ENCODE measurements at places on chromosomes 1 and 21. TPM values are rescaled to one million over a fixed set of nuclear protein-coding genes. Genes with fewer than 3 reads are reported as not detected.

CLCA4 gene
- total RNA-seq: not detected

CATSPER4 gene
- total RNA-seq: not detected

HAPLN2 gene
- 0.46 TPM for total RNA-seq

ETV3L gene
- 0.96 TPM for total RNA-seq

FOXE3 gene
- 0.15 TPM for total RNA-seq

DNA sequence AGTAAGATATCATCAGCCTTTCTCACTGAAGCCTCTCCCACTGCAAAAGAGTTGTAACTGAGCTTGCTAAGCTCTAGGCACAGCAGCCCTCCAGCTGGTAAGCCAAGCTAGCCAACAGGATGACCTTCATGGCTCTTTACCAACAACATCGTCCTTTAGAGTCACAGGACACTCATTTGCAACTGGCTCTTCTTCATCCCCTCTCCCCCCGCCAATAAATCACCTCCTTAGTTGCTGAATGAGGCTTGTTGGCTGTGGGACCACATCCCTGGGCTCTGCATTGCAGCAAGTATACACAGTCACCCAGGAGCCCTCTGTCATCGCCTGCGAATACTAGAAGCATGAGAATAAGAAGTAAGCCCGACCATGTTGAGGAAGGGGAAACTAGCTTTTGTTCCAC is 16.0 kb upstream of the ZNF697 start:
- H3K4me3 ChIP-seq: no peak overlapping the region
- no peak overlapping the region for H3K27ac ChIP-seq
- DNase-seq: no peak
- H3K4me1 ChIP-seq: peaks cover 2% of the 10 kb centered on the region
- H3K36me3 ChIP-seq: no peaks in the 10 kb centered on the region

GRCh38 chr1:56562891-56563452 is 16.4 kb downstream of the PLPP3 start:
- no peak for DNase-seq
- H3K4me1 ChIP-seq: peaks cover 31% of the 10 kb centered on the region
- H3K27me3 ChIP-seq: no peaks in the 10 kb centered on the region
- no peak overlapping the region for H3K27ac ChIP-seq
- peak overlapping the region; percentile 49 for H3K4me3 ChIP-seq
- peaks cover 5% of the 10 kb centered on the region for H3K36me3 ChIP-seq

DNA sequence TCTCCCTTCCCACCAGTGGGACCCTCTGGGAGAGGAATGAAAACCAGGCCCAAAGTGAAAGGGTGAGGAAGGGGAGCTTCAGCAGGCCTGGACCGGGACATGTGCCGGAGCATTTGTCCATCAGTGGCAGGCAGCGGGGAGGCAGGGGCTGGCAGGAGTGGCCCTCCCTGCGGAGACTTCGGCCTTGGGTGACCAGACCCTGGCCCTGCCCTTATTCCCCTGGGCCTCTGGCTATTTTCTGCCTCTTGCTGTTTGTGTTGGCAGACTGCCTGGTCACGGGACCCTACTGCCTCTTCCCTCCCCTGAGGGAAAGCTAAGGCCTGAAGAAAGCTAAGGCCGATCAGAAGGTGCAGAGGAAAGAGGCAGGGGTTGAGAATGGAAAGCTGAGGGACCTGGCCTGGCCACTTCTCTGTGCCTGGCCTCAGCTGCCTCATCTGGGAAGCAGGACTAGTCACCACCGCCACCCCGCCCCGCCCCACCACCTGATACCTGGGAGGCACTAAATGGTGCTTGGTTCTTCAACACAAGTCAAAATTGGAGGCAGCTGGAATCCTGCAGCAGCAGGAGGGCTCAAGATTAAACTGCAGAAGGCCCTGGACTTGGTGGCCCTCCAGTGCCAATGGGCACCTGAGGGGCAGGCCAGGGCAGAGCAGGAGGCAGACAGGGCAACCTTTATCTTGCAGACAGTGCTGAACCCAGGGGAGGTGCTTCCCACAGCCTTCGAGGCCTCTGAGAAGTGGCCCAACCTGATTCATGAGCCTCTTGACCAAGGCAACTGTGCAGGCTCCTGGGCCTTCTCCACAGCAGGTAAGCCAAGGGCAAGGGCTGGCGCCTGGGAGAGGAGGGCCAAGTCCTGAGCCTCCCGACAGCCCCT is 7.9 kb downstream of the TINAGL1 start:
- H3K27ac ChIP-seq: no peak overlapping the region
- H3K4me3 ChIP-seq: no peak overlapping the region
- no peak for DNase-seq
- H3K27me3 ChIP-seq: no peaks in the 10 kb centered on the region

GRCh38 chr1:64881281-64881680 is 85.1 kb downstream of the JAK1 start:
- H3K27ac ChIP-seq: no peak overlapping the region
- no peak overlapping the region for H3K4me3 ChIP-seq
- H3K27me3 ChIP-seq: no peaks in the 10 kb centered on the region
- H3K36me3 ChIP-seq: no peaks in the 10 kb centered on the region
- no peaks in the 10 kb centered on the region for H3K4me1 ChIP-seq
- DNase-seq: no peak

GRCh38 chr21:45037986-45038385 is 36.4 kb upstream of the ADARB1 start:
- peaks cover 6% of the 10 kb centered on the region for H3K36me3 ChIP-seq
- DNase-seq: no peak
- H3K27ac ChIP-seq: no peak overlapping the region
- H3K27me3 ChIP-seq: no peaks in the 10 kb centered on the region
- H3K4me1 ChIP-seq: no peaks in the 10 kb centered on the region

GRCh38 chr1:2639203-2639602 is 6.4 kb upstream of the MMEL1 start:
- peak; percentile 24 for DNase-seq
- H3K4me3 ChIP-seq: no peak overlapping the region
- H3K4me1 ChIP-seq: no peaks in the 10 kb centered on the region
- H3K27ac ChIP-seq: no peak overlapping the region
- H3K36me3 ChIP-seq: peaks cover 3% of the 10 kb centered on the region

- no peak for DNase-seq
- no peak overlapping the region for H3K27ac ChIP-seq
- no peak overlapping the region for H3K4me3 ChIP-seq
- no peaks in the 10 kb centered on the region for H3K27me3 ChIP-seq
Observed at GRCh38 chr1:65221638-65222339, 73.8 kb downstream of the AK4 start.

DNA sequence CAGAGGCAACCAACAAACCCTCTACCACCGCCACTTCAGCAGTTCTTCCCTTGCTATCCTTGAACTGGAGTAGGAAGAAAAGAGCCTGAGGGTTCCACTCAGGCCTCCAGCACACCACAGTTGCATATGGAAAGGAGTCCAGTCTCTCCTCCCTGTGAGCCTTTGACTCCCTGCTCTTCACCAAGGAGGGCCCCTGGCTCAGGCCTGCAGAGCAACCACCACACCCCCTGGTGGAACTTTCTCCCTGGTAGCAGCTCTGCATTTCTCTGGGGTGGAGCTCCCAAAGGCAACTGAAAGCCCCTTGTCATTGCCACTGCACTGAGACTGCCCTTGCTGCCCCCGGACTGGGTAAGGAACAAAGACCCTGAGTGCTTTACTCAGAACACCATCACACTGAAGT is 1021.5 kb upstream of the ADGRL2 start:
- peak; percentile 42 for DNase-seq
- H3K4me3 ChIP-seq: no peak overlapping the region
- H3K4me1 ChIP-seq: no peaks in the 10 kb centered on the region
- H3K27me3 ChIP-seq: no peaks in the 10 kb centered on the region

DNA sequence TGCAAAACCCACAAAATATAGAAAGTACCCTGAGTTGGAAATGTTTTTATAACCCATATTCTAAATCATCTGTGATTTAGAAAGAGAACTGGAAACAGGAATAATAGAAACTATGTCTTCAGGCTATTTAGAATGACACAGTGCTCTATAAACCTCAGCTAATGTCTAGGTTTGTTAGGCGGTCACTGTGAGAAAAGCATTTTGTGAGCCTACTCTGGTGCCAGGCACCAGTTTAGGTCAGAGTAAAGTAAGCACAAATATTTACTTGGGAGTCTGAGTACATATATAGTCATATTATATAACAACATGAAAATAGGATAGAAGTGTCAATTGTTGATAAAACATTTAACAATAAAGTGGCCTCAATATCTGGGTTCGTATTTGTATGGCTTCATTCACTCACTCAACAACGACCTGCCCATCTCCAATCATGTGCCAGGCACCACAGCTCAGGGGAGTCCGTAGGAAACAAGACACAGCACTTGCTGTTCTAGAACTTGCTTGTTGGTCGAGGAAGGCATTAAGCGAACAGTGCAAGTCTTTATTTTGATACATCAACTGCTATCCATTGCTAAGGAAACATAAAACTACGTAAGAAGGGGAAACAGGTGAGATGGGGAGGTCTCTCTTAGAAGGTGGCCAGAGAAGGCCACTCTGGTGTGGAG is 37.2 kb downstream of the GNB1 start:
- peaks cover 3% of the 10 kb centered on the region for H3K4me1 ChIP-seq
- DNase-seq: no peak
- no peak overlapping the region for H3K4me3 ChIP-seq
- H3K36me3 ChIP-seq: peaks cover 12% of the 10 kb centered on the region
- no peaks in the 10 kb centered on the region for H3K27me3 ChIP-seq
- H3K27ac ChIP-seq: no peak overlapping the region

DNA sequence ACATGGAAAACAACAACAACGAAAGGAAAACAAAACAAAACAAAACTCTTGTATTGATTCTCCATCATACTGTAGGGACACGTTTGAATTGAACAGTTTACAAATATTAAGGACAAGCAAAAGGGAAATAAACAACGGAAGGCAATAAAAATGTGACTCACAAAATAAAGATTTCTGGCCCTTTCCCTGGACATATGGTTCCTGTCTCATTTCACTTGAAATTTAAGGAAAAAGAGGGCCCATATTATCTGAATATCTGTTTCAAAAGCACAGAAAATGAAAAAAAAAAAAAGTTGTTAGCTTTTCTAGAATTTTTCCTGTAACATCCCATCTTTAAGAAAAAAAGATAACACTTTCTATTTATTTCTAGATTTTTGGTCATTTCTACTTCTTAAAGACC is 3.6 kb upstream of the PKN2 start:
- H3K27me3 ChIP-seq: no peaks in the 10 kb centered on the region
- H3K4me3 ChIP-seq: no peak overlapping the region
- DNase-seq: no peak
- H3K4me1 ChIP-seq: no peaks in the 10 kb centered on the region

DNA sequence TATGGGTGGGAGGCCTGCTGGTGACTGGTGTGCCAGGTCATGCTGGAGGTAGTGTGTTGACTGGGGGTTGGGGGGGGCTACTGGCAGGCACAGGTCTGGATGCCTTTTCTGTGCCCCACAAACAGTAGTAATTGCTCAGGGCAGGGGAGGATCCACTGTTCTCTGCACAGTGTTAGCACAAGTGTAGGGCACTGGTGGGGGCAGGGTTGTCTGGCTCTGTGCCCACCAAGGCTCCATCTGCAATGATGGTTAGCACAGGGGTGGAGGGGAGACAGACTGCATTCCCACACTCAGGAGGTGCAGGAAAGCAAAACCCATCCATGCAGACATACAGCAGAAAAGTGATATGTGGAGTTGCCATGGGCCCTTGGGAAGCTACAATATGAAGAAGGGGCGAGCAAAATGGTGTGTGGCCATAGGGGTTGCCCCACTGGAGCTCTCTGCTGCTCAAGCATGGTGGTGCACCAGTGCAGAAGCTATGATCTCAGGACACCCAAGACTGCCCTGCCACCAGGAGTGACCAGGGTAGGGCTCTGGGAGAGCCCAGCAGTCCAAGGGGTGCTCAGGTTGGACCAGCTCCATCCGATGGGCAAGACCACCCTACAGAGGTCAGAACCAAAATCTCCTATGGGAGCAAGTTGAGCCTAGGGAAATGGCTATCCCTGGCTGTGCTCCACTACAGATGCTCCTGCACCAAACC is 122.2 kb upstream of the KCTD3 start:
- DNase-seq: no peak
- H3K4me1 ChIP-seq: no peaks in the 10 kb centered on the region
- H3K4me3 ChIP-seq: no peak overlapping the region
- H3K27me3 ChIP-seq: no peaks in the 10 kb centered on the region
- no peak overlapping the region for H3K27ac ChIP-seq

- H3K27me3 ChIP-seq: no peaks in the 10 kb centered on the region
- no peak overlapping the region for H3K27ac ChIP-seq
- no peak for DNase-seq
Observed at GRCh38 chr1:94843430-94843829, 23.3 kb downstream of the SLC44A3 start.

GRCh38 chr1:70264839-70265238 is 43.7 kb downstream of the SRSF11 start:
- H3K36me3 ChIP-seq: peaks cover 26% of the 10 kb centered on the region
- no peak for DNase-seq
- H3K27me3 ChIP-seq: no peaks in the 10 kb centered on the region
- no peaks in the 10 kb centered on the region for H3K4me1 ChIP-seq

- no peak for DNase-seq
- no peak overlapping the region for H3K4me3 ChIP-seq
- no peaks in the 10 kb centered on the region for H3K27me3 ChIP-seq
- no peaks in the 10 kb centered on the region for H3K4me1 ChIP-seq
- no peaks in the 10 kb centered on the region for H3K36me3 ChIP-seq
Observed at GRCh38 chr1:24363994-24364393, 44.8 kb downstream of the GRHL3 start.

- no peaks in the 10 kb centered on the region for H3K27me3 ChIP-seq
- H3K4me3 ChIP-seq: no peak overlapping the region
- H3K4me1 ChIP-seq: peaks cover 7% of the 10 kb centered on the region
- H3K27ac ChIP-seq: no peak overlapping the region
Observed at GRCh38 chr1:39981945-39982344, 27.0 kb downstream of the MFSD2A start.

DNA sequence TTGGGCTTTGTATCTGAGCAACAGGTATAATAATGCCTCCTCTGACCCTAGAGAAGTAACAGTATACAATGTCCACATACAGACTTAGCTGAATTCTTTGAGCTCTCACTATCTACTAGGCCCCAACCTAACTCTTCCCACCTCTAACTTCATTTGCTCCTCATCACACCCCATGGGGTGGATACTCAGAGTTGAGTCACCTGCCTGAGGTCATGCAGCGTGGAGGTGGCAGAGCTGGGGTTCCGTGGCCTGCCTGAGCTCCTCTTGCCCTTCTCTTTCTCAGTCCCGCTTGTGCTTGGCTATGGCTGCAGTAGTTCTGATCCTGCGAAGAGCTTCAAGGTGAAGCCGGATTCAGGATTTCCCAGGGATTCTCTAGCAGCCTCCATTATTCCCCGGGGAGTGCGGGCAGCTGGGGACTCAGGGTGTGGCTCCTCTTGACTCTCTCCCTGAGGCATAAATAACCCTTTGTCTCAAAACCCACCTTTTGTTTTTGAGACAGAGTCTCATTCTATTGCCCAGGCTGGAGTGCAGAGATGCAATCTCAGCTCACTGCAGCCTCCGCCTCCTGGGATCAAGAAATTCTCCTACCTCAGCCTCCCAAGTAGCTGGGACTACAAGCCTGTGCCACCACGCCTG is 29.9 kb upstream of the ACTL8 start:
- no peaks in the 10 kb centered on the region for H3K4me1 ChIP-seq
- H3K36me3 ChIP-seq: no peaks in the 10 kb centered on the region
- no peak overlapping the region for H3K4me3 ChIP-seq
- no peaks in the 10 kb centered on the region for H3K27me3 ChIP-seq
- DNase-seq: no peak
